ENCODE measurements at places on chromosomes 16 and 17.

- DNase-seq: no peak
Observed at GRCh38 chr16:11384956-11385586, 39.8 kb downstream of the RMI2 start.

DNA sequence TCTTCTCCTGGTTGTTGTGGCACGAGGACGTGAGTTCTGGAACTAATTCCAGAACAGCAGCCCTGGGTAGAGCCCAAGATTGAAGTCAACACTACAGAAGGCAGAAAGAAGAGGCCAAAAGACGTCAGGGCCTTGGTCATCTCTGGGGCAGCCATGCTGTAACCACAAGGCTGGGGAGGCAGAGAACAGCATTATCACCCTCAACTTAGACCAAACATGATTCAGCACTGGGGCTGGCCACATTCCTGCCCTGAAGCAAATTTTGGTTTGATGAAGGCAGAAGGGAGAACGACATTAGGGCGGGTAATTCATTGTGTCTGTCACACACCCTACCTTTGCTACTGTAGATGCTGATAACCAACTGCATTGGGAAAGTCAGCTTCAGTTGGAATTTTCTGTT is 9.7 kb upstream of the ALOX15B start:
- DNase-seq: no peak

GRCh38 chr17:82972836-82973372 is 106.5 kb upstream of the METRNL start:
- no peak for DNase-seq

DNA sequence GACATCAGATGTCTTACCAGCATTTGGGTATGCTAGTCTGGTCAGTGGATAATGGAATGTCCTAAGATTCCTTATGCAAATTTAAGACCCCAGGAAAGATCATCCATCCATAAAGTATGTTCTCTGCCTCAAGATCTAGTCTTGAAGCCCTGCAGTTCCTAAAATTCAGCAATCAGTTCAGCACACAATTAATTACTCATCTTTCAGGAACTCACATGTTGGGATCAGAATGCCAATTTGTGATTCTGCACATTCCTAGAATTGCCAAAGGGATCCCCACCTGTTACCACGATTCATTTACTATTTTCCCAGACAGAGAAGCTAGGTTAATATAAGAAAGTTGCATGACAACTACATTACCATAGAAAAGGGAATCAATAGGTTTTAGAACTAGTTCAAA is 3.2 kb downstream of the OR2C1 start:
- no peak for DNase-seq

DNA sequence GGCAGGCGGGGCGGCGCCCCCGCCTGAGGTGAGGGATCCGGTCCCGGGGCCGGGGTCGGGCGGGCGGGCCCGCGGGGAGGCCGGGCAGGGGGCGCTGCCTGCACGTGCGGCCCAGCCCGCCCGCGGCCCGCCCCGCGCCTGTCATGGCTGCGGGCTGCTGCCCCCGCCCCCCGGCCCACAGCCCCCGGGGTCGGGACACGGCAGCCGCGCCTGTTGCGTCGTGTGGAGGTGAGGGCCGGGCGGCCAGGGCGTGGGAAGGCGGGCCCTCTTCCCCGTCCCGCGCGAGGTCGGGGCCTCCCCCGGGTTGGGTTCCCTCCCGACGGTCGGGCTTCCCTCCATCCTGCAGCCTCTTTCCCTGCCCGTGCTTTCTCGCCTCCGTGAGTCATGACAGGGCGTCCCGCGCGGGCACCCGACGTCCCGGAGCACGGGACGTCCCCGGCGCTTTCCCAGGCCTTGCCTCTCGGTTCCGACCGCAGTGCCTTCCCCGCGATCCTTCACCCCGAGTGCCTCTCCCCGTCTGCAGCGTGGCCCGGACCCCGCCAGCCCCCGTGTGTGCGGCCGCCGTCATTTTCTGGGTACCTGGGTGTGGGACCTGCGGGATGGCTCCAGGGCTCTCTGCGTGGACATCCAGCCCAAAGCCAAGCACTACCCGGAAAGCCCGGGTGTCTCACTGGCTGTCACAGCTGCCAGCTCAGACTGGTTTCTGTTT is 76.7 kb downstream of the CHD9 start:
- no peak for DNase-seq

DNA sequence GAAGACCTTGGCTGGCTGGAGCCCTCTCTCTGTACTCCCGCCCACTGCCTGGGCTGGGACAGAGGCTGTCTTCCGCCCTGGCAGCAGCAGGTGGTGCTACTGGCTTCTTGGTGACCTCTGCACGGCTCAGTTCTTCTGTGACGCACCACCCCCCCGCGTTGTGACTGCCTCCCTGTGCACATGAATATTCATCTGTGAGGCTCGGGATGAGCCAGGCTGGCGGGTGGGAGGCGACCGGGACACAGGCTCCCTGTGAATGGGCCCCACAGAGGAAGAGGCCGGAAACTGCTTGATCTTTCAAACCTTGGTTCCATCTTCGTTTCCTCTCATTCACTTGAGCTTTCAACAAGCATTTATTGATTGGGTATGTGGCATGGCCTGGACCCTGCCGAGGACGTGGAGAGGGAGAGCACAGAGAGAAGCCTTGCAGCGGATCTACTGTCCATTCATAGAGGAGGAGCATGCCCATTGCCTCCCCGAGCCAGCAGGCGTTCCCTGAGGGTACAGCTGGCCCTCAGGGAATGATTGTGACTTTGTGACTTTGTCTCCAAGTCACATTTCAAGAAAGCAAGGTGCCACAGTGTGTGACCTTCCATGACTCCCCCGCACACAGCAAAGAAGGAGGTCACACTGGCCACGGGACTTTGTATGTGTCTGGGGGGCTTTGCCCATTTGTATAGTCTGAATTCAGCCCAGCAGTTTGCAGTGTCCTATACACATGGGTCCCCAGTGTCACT is 45.0 kb downstream of the B9D1 start:
- no peak for DNase-seq

DNA sequence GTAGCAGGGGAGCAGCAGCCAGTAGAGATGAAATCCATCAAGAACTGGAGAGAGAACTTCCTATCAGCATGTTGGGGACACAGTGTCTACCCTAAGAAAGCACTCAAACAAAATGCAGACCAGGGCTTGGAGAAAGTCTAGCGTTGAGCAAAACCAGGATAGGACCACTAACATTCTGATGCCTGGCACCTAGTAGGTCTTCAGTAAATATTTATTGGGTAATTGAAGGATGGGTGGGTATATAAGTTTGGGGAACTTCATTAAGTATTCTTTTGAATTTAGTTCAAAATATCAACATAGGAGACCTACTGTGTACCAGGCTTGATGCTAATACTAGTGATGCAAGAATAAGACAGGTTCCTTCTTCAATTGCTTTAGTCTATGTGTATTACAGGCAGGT is 30.9 kb downstream of the SLC6A2 start:
- no peak for DNase-seq

DNA sequence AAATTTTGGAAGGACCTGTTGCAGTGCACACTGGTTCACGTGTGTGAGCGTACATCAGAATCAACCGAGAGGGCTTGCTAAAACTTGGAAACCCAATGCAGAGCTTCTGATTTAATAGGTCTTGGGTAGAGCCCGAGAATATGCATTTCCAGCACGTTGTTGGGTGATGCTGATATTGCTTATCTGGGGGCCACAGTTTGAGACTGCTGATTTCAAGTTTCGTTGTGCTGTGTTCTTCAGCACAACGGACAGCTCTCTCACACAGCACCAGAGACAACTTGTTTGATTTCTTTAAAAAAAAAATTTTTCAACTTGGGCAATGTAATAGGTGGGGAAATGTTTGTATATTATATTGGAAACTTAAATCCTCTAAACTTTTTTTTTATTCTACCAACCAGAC is 9.4 kb downstream of the OR4D2 start:
- no peak for DNase-seq

GRCh38 chr17:76843703-76844484 is 24.3 kb upstream of the MGAT5B start:
- DNase-seq: no peak
